ENCODE measurements at places on chromosomes 11 and 22. TPM values are rescaled to one million over a fixed set of nuclear protein-coding genes. Genes with fewer than 3 reads are reported as not detected.

Gene NCF4
- total RNA-seq, result 18.5 TPM

DNA sequence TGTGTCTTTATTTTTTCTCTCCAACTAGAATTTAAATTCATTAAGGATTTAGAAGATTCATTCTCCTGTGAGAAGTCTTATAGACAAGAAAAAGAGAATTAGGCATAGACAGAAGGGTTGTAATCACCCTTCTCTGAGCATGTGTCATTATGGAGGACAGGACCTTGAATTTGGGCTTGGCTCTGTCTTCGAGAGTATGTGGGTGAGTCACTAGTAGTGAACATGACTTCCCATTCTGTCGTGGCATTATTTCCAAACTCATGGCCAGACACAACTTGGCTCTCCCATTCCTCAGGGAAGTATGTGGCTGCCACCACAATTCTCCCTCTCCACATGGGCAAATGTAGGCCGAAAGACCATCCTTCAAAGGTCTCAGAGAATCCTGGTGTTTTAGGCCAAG, 14.3 kb upstream of the ANKK1 start:
- no peak for DNase-seq

- DNase-seq, result no peak
These were observed 321.7 kb downstream of the TMEM135 start for GRCh38 chr11:87359401-87359800.

DNA sequence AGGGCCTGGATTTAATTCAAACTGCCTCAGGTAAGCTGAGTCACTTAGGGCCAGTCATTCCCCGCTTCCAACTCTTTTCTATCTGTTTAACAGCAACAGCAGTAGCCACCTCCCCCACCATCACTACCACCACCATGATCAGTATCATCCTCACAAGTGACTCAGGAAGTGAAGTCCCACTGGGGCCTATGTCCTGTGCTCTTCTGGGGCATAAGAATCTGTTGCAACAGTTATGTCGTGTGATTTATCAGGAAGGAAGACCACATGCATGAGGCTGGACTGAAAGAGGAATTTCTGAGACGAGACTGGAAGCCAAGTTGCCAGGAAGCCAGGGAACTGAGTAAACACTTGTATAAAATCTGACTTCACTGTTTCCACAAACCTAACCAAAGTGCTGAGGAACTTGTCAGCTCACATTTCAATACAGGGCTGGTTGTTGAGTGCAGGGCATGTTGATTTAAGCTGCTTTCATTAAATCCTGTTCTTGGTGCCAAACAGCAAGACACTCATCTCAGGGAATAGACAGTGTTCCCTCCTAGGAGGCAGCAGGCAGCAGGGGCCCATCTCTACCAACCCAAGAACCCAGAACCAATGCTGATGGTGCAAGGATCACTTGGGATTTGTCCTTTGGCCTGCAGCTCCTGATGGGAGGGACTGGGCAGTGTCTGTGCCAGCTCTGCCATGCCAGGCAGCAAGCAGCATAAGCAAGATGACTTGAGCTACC, 226.7 kb upstream of the NARS2 start:
- DNase-seq, result peak; percentile 51

GRCh38 chr11:44572884-44573283, 7.4 kb downstream of the CD82 start:
- DNase-seq, result no peak

DNA sequence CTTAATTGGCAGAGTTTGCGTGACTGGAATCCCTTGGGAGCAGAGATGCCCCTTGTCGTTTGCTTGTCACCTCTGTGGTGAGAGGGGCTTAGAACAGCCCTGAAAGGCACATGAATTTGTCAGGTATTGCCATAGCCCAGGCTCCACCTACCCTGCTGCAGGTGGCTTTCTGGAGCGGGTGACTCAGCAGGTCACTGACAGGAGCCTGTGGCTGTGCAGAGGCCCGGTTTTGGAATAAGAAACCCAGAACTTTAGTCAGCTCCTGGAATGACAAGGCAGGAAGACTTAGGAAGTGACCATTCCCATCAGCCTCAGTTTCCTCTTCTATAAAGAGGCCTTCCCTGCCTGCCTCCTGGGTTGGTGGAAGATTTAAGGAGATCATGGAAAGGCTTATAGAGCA, 539.7 kb downstream of the INSC start:
- DNase-seq, result no peak
